NCI-H345 (cell line): ENCODE measurements at places on chromosomes 2 and 18.

GRCh38 chr2:111116843-111117597, 3.7 kb upstream of the BCL2L11 start:
- DNase-seq = peak; percentile 66

- no peak for DNase-seq
Observed at GRCh38 chr2:85917887-85918795, 29.4 kb upstream of the ST3GAL5 start.

GRCh38 chr18:50820901-50821520, 1.2 kb upstream of the MRO start:
- no peak for DNase-seq

DNA sequence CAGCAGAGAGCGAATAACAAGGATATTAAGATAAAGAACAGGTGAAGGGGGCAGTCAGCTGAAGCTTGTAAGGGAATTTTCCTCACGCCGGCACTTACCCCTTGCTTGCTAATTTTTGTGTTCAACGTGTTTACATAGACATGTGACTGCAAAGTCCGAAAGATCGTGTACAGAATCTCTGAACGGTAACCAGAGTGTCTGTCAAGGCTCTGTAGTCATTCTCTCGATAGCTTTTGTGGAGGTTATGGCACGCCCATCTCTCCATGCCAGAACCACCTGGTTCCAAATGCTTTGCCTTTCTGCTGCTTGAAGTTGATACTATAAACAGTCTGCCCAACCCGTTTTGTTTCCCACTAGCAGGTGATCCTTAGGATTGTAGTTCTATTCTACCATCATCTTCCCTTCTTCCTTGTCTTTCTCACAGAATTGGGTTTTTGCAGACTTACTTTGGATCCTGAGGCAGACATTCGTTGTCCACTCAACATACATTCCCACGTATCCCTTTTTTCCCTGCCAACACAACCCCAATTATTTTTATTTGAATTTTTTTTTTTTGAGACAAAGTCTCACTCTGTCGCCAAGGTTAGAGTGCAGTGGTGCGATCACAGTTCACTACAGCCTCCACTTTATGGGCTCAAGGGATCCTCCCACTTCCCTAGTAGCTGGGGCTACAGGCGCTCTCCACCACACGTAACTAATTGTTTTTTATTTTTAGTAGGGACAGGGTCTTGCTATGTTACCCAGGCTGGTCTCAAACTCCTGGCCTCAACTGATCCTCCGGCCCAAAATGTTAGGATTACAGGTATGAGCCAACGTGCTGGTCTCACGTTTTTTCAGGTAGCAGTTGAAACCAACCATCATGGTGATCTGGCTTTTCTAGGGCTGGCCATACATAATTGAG, 1.3 kb upstream of the USP34 start:
- peak; percentile 47 for DNase-seq

DNA sequence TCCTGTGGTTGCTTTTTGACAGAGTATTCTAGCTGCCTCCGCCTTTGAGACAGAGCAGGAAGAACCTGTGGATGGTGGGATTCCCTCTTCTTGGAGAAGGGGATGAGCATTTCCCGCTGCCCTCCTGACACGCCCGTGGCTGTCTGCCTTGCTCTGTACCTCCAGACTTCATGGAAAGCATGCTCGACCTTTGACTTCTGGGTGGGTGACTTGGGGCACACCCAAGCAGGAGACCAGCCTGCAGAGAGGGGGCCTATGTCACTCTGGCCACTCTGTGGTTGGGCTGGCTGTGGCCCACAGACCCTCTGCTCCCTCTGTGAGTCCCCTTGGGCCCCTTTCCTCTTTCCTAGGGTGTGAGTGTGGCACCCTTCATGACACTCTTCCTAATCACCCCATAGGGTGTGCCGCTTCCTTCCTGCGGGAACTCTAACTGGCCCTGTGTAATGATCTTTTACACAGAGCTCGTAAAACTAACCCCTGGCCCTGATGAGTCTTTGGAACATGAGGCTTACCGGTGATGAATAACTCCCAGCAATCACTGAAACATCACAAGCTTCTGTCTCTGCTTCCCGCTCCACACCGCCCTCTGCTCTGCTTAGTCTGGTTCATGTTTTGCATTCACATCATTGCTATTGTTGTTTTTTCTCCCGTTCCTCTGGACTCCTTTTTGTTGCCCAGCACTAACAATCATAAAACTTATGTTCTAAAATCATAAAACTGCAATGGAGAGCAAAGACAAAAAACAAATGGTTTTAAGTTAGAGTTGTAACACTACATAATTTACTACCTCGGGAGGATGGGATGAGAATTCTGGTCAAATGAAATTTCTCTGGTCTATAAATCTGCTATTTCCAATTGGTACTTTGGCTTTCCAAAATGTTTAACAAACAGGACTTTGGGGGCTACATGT, 101.1 kb downstream of the SH3YL1 start:
- DNase-seq = no peak

- peak; percentile 78 for DNase-seq
Observed at GRCh38 chr18:24397131-24397693, 412 bp downstream of the OSBPL1A start.

DNA sequence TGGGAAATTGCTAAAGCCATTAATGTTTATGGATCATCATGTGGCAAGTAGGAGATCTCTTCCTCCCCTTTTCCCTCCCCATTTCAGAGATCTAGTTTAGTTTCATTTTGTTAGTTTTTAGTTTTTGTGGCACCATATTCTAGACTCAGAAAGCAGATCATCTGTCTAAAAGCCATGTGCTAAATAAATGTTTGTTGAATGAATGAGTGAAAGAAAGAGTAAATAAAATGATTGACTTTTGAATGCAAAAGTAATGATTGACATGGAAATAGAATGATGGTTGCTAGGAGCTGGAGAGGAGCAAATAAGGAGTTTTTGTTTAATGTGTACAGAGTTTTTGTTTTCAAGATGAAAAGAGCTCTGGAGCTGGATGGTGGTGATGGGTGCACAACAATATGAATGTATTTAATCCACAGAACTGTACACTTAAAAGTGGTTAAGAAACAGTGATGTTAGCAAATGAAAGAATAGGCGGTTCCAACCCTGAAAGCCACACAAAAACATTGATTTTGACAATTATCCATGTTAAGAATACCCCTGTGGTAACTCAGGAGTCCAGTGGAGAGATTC, 23.6 kb downstream of the TMEM178A start:
- peak; percentile 67 for DNase-seq

GRCh38 chr2:16013359-16013911, 73.1 kb downstream of the MYCN start:
- no peak for DNase-seq

DNA sequence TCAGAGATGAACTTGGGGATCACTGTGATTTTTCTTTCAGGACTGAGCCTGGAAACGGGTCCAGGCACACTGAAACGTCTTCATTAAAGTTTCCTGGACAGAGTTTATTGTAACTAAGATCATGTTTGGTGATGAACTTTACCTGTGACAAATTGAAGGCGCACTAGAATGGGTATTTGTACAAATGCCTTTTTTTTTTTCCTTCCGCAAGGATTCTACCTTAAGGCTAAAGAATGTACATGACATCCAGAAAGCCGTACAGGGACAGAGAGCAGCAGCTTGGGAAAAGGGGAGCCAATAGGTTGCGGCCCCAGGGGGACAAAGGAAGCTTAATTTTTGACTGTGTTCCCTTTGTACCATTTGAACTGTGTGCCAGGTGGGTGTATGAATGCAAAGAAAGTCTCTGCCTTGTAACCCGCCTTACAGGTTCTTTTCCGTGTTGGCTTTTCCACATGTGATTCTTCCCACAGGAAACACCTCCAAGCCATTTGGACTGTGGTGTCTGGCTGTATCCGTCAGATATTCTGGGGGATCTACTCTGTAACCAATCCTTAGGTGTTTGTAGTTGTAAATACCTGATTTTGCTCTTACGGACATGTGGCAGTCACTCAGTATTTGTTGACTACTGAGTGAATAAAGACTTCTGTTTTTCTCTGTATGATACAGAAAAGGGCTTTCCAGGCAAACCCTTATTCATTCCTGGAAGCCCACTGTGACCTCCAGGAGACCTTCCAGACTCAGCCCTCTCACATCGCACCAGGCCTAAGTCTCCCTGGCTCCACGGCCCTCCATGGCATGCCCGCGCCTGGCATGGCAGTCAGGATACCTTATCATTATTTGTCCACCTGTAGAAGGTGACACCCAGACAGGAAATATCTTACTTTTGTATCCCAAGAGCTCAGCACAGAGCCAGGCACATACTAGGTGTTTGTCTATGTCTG, 1.1 kb downstream of the LRRFIP1 start:
- DNase-seq = no peak

GRCh38 chr18:46296656-46297055, 192.5 kb downstream of the HAUS1 start:
- DNase-seq = no peak

DNA sequence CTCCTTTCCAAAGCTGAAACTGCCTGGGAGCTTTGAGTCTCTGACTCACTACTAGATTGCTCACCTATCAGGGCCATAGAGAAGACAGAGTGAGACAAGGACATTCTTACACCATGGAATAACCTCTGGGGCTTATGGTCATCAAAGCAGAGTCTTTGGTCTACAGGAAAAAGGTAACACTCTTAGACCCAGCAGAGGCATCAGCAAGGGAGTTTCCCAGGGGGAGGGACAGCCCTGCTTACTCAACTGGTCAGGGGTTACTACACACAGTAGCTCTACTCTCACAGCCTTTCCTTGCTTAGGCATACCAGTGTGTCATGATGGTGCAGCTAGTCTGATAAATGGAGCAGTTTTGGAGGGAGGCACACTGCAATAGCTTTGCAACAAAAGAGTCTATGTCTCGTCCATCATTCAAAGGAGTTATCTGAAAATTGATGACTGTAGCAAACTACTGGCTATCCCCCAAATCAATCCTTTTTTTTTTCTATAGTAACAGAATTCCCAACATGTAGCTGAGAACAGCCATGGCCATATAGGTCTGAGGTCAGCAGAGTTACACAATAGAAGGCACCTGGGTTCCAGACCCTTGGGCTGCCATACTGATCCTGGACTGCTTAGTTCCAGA, 22.4 kb upstream of the CD28 start:
- DNase-seq = no peak

- DNase-seq = no peak
Observed at GRCh38 chr2:161358838-161359237, 50.6 kb downstream of the PSMD14 start.

GRCh38 chr2:217340899-217341298, 481.0 kb upstream of the TNP1 start:
- no peak for DNase-seq

DNA sequence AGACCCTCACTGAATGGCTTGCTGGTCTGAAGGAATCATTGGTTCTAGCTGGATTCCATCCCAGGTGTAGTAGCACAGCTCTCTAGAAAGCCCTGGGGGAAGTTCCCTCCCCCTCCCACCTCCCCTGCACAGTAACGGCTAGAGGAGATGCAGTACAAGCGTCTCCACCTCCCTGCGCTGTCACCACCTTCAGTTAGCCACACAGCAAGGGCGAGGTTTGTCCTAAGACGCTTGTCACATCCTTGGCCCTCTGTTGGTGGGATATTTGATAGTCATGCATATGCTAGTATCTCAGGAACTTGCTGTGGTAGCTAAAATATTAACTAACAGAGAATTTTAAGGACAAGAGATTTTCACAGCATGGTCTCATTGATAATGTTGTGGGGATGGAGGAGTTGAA, 19.4 kb downstream of the TRAPPC12 start:
- no peak for DNase-seq

- no peak for DNase-seq
Observed at GRCh38 chr2:150572194-150572766, 84.8 kb upstream of the RND3 start.

- DNase-seq = peak; percentile 63
Observed at GRCh38 chr2:3285901-3286645, 91.5 kb downstream of the EIPR1 start.

DNA sequence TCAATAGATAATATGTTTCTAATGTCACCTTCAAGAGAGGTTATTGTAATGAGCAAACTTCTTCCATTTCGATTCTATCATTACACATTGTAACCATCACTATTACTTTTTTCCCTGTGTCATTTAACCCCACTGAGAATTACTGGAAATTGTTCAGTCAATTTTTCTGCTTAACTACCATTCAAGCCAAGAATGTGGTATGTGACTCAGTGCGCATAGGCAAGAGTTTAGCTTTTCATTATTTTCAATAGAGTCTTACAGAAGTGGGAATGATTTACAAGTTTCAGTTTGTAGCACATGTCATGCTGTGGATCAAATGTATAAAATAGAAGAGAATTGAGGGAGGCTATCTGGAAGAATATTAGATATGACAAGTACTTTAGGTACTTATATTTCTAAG, 34.3 kb upstream of the PIEZO2 start:
- DNase-seq = no peak

DNA sequence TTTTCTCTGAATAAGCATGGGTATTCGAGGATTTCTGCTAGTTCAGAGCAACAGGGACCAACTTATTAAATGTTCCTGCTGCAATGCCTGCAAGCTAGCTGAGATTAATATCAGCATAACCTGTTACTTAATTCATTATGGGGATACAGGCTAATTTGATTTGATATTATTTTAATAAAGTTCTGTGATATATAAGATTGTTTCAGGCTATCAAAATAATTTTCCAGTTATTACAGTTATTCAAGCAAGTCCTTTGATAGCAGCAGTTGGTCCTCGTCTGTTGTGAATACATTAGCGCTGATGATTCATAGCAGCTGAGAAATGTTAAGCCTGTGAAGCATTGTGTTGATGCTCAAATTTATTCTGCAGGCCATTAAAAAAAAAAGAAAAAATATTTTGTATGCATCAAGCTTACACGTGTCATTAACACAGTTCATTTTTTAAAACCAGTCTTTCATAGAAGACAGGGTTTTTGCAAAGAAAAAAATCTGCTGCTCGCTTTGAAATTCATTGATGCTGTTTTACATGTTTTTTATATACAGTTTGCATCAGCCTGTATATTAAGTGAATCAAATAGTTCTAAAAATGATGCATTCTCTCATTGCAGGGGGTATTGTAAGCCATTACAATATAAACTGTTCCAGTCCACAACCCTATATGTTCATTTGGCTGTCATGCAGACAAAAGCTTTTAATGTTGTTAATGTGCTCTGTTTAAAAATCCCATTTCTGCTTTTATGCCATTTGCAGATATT, 482.5 kb downstream of the BCL11A start:
- no peak for DNase-seq

- DNase-seq = no peak
Observed at GRCh38 chr18:34648269-34648985, 61.7 kb upstream of the DTNA start.

- DNase-seq = peak; percentile 47
Observed at GRCh38 chr2:24793761-24794435, 673 bp downstream of the CENPO start.

DNA sequence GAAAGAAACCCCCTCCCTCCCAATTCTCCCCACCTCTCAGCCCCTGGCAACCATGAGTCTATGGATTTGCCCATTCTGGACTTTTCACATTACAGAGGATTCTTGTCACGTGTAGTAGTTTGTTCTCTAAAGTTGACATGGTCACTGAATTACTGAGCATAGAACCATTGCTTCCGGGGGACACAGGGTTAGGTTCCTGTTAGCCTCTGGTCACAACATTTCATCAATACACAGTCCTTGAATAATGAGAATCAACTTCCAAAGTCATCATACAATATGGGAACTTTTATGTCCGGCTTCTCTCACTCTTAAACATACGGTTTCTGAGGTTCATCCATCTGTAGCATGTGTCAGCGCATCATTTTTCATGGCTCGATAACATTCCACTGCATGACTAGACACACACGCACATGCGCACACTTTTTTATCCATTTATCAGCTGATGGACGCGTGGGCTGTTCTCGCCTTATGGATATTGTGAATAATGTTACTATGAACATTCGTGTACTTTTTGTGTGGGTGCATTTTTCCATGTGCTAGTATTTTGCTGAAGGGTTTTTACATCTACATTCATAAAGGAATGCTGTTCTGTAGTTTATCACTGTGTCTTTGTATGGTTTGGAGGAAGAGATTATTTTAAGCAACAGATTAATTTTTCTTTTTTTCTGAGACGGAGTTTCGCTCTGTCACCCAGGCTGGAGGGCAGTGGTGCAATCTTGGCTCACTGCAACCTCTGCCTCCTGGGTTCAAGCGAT, 48.1 kb downstream of the PARD6G start:
- no peak for DNase-seq
